Iris pigment epithelial cell (primary cell): ENCODE measurements at places on chromosomes 11 and 22.

- DNase-seq, result peak; percentile 48
Measured at GRCh38 chr11:118911113-118911879, 14.4 kb downstream of the BCL9L start.

DNA sequence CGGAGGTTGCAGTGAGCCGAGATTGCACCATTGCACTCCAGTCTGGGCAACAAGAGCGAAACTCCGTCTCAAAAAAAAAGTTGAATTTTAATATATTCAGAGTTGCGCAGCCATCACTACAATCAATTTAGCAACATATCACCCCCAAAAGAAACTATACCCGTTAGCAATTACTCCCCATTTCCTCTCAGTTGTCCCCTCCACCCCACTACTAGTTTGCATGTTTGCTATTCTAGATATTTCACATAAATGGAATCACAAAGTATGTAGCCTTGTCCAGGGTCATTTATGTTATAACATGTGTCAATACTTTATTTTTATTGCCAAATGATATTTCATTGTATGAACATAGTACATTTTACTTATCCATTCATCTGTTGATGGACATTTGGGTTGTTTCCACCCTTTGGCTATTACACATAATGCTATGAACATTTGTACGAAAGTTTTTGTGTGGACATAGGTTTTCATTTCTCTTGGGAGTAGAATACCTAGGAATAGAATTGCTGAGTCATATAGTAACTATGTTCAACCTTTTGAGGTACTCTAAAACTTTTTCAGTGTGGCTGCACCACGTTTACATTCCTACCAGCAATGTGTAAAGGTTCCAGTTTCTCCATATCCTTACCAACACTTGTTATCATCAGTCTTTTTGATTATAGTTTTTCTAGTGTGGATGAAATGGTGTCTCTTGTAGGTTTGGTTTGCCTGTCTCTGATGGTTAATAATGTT is 2.2 kb downstream of the ZNF143 start:
- peak; percentile 12 for DNase-seq

DNA sequence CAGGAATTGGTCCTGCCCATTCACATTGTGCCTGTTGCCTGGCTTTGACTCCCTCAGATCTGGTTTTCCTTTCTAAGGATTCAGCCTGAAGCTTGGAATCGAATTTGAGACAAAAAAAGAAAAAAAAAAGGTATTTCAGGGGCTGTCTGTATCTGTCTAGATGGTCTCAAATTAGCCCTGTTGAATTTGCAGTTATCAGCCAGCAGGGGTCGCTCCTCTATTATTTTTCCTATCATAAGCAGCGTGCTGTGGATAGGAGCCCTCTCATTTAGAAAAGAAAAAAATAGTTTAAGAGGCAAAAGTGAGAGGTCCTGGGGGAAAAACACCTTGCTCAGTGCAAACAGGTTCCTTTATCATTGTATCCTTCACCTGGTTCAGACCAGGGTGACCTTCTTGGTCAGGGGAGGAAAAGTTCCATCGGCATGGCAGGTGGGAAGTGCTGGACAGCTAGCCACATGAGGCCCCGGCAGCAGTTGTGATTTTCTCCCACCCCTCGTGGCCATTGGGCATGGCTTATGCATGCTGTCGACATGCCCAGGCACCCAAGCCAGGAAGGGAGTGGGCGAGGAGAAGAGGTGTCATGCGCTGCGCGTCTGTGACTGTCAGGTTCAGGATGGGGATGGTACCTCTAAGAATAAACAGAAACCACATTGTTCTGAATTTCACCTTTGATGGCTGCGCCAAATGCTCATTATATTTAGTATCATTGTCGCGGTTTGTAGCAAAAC is 13.1 kb downstream of the OR5AK2 start:
- peak; percentile 28 for DNase-seq

- no peak for DNase-seq
Measured at GRCh38 chr11:116336540-116336939, 436.2 kb downstream of the BUD13 start.
